ENCODE measurements at places on chromosomes 3 and 15.

GRCh38 chr3:36867810-36868209 is 77.0 kb downstream of the TRANK1 start:
- DNase-seq = no peak

- no peak for DNase-seq
Measured at GRCh38 chr3:4957978-4958377, 21.3 kb upstream of the BHLHE40 start.

GRCh38 chr3:44862226-44862637 is 520 bp downstream of the TMEM42 start:
- no peak for DNase-seq

DNA sequence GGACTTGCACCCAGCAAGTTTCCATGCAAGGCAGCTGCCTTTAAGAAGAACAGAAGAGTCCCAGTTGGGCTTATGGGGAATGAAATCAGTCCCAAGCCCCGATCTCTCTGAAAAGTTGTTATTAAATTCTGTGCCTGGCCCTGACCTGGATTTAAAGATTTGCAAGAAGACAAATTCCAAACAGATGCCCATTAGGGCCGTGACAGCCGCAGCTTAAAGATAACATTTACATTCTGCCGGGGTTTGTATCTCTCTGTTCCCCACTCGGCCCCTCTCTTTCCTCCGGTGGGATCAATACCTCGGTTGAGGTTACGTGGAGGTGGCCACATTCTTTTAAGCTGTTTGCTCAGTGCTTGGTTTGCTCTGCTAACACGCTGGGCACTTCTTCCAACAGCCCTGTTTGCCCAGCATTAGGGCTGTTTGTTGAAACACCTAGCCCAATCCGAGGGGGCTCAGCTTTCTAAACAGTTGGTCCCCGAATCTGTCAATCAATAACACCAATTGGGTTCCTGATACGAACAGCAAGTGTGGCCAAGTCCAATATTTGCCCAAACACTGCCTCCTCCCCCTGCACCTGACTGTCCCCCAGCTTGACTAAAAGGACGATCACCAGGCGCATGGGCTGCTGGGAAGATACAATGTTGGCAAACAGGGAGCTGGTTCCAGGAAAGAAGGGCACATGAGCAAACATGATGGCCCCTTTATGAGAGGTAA is 108.6 kb downstream of the RPLP1 start:
- DNase-seq = no peak

GRCh38 chr3:195093731-195094130 is 177.2 kb downstream of the XXYLT1 start:
- DNase-seq = no peak

GRCh38 chr3:152524198-152525140 is 255.7 kb downstream of the MBNL1 start:
- DNase-seq = peak; percentile 55
